Stimulated activated effector memory CD8-positive, alpha-beta T cell treated with anti-CD3 and anti-CD28 coated beads, Interleukin-12 subunit alpha, Interleukin-12 subunit beta, amount 100 ng/mL, for 72 hours (primary cell): ENCODE measurements at places on chromosomes 16 and 17.
A peak's percentile ranks its signal among the peaks of the same experiment; 100 is the strongest.

DNA sequence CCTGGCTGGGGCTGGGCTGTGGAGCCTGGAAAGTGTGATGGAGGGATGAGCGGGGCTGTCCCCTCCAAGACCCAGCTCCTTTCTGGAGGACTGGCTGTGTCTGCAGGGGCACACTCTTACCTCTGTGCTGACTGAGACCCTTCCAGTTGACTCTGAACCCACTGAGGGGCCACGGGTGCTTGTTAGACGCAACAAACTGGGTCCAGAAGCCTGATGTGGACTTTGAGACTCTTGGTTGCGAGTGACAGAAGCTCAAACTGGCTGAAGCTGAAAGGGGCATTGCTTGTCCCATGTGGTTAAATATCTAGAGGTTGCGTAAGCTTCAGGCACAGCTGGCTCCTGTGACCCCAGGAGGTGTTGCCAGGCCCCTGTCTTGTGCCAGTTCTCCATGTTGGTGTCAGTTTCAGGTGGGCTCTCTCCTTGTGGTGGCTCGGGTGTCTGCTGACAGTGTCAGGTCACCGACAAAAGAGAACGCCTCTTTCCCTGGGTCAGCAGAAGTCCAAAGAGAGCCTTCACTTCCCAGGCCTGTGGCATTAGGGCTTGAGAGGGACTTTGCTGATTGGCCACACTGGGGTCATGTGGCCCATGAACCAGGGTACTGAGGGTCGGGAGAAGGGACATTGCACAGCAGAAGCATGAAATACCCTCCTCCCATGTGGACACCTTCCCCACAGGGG lies 16.7 kb downstream of the ADCY7 start:
- no peak for DNase-seq

DNA sequence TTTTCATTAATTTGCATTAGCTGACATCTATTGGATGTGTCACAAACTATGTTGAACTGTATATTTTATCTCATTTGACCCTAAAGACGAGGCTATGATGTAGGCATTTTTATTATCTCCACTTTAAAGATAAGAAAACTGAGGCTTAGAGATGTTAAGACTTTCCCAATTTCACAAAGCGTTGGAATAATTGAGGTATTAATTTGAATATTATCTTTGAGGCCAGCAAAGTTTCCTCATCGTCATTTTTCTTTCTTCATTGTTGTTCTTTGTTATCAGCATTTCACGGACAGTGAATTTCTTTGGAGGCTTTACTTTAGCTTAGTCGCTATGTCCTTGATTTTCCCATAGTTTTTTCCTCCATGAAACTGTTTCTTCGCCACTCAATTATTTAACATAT lies 227.5 kb upstream of the MYOCD start:
- DNase-seq, result no peak

DNA sequence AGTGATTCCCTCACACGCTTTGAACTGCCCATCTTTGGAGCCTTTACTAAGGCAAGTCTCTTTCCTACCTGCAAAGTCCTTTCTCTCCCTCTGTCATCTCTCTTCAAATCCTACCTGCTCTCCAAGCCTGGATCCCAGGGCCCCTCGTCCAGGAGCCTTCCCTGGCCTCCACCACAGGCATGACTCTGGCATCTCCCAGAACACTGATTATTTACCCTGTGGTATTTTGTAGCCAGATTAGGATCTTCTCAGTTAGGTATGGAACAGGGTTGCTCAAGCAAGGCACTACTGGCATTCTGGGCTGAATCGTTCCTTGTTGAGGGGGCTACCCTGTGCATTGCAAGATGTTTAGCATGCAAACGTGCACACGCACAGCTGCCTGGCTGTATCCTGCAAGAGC lies 31.9 kb upstream of the POLR3E start:
- no peak for DNase-seq

DNA sequence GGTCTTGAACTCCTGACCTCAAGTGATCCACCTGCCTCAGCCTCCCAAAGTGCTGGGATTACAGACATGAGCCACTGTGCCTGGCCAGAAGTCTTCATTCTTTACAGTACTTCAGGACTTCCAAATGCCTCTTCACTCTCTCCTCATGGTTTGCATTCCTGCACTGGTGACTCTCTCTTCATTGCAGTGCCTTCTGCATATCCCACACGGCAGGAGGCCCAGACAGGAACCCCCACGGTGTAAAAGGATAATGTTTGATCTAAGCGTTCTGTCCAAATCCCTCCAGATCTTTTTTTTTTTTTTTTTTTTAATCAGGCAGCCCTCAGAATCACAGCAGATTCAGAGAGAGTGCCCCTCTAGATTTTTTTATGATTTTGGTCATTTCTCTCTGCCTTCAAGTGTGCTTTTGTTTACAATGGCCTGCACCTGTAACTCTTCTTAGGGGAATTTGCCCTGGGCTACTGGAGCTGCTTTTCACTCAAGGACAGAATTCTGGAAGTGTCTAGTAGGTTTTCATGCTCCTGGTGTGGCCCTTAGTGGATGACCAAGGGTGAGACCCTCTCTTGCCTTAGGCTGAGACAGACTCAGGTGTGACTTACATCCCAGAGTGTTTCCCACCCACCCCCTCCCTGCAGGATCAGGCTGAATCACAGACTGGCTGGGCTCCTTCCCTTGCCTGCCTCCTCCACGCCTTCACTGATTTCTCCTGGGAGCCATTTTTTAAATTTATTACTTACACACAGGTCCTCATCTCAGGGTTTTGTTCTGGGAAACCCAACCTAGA lies 19.8 kb upstream of the NF1 start:
- no peak for DNase-seq

DNA sequence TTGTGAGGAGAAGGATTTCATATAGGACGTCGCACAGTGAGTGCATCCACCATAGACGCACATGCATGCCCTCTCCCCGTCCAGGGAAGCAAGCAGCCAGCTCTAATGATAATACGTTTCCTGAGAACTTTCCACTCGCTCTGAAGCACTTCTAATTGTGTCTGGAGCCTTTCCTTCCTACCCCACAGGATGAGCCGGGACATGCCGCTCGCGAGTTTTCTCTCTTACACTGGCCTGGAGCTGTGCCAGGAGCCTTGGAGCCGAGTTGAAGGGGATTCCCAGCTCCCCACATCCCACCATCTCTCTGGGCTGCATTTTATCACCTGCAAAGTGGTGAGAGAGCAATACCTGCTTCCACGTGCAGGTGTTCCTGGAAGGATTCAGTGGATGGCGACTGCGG lies 368.1 kb downstream of the C16orf95 start:
- no peak for DNase-seq

DNA sequence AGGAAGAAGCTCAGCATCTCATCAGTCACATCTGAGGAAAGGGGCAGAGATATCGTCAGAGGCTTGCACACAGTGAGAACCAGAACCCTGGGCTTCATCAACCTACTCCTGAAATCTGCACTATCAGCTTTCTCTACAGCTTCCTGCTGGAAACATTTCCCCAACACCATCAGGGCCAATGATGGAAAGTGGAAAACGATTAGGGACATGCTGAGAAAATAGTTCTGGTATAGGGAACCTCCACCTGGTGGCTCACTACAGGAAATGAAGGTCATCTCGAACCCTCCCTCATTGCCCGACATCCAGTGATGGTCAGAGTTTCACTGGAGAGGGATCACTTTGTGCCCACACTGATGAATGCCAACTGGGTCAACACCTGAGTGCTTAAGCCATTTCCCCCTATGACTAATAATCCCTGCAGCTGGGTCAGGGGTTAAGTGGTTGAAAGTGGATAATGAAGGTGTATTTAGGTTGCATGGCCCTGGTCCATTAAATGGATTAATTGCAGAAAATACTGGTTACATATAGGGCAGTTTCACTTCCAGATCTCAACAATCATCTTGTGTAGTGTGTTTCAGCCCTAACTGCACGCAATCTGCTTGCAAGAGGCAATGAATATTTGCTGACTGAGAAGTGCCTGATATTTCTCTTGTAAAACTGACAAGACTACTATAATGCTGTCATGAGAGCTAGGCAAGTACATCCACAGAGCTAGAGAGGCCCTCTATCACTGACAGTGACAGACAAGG lies 43.1 kb upstream of the GSG1L start:
- DNase-seq, result no peak

- no peak for DNase-seq
Measured at GRCh38 chr16:20904507-20905081, 4.0 kb downstream of the LYRM1 start.

- no peak for DNase-seq
Measured at GRCh38 chr17:80778716-80779115, 212.9 kb upstream of the CHMP6 start.

GRCh38 chr17:35607239-35607847 lies 20.2 kb downstream of the AP2B1 start:
- no peak for DNase-seq

GRCh38 chr16:85898521-85899442 lies at the start of gene IRF8:
Gene IRF8, plus strand, starts transcription at chr16:85899162. Its CDS starts 3,854 bp downstream, at chr16:85903016.
- DNase-seq, result peak; percentile 82

DNA sequence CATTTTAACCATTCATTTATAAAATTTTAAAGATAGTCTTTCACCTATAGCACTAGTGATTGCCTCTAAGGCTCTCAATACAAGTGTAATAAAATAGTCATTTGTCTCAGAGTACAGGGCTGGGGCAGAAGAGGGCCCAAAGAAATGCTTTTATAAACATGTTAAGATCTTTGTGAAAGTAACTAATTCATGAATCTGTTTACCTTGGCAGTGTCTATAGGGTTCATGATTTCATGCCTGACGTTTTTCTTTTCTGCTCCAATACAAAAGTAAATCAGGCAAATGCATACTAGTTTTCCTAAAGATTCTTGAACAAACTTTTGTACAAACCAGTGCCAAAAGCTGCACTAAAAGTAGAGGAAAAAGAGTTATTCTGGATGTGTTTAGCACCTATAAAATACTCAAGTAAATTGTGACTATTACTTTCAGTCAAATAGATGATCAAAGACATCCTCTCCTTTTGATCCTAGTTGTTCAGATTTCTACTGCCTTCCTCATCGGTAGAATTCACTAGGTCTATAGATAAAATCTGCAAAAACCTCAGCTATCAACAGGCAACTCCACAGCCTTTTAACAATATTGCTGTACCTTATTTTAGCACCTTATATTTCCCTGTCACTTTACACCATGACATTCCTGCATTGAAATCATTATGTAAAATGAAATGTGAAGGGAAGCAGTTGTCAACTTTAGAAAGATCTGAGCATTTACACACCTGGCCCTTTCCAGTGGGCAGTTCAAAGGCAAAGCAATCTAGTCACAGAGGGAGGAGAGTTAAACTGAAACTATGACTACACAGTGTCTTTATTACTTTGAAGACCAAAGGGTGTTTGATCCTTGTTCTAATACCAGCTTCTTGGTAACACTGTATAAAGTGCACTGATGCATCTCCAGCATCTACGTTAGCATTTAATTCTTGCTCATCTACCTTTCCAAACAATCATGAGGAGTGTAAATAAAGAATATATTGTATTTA lies 100.0 kb upstream of the MED13 start:
- no peak for DNase-seq

DNA sequence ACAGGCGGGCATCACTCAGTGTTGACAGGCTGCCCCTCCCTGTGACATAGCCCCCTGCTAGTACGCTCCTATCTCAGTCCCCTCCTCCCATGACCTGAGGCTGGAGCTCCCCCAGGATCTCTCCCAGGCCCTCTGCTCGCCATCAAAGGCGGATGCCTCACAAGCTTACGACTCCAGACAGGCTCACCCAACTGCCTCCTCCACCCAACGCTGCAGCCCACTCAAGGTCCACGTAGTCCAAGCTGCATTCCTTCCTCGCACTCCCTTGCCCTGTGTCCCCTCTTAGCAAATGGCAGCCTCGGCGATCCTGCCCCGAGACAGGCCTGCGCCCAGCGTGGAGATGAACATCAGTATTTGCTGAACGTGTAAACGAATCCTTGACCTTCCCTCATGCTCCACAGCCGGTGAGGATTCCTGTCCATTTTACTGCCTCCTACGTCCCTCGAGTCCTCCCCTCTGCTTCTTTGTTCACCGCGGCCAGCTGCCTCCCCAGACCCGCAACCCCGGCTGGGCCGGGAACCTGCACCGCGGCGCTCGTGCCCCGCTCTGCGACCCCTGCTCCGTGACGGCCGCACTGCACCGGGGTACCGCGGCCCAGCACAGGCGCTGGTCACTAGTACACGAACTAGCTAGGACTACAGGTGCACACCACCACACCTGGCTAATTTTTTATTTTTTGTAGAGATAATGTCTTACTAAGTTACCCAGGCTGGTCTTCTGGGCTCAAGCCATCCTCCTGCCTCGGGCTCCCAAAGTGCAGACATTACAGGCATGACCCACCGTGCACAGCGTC lies 838 bp upstream of the TMEM97 start:
- no peak for DNase-seq

DNA sequence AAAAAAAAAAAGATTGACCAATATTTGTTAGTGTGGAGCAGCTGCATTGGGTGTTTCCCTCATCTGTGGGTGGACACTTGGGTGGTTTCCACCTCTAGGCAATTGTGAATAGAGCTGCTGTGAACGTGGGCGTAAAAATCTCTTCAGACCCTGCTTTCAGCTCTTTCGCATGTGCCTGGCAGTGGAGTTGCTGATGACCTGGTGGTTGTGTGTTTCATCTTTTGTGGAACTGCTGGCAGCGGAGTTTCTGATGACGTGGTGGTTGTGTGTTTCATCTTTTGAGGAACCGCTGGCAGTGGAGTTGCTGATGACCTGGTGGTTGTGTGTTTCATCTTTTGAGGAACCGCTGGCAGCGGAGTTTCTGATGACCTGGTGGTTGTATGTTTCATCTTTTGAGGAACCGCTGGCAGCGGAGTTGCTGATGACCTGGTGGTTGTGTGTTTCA lies 21.4 kb downstream of the ZC3H18 start:
- peak; percentile 65 for DNase-seq

- DNase-seq, result no peak
Measured at GRCh38 chr17:30239089-30239462, 3.6 kb upstream of the SLC6A4 start.

DNA sequence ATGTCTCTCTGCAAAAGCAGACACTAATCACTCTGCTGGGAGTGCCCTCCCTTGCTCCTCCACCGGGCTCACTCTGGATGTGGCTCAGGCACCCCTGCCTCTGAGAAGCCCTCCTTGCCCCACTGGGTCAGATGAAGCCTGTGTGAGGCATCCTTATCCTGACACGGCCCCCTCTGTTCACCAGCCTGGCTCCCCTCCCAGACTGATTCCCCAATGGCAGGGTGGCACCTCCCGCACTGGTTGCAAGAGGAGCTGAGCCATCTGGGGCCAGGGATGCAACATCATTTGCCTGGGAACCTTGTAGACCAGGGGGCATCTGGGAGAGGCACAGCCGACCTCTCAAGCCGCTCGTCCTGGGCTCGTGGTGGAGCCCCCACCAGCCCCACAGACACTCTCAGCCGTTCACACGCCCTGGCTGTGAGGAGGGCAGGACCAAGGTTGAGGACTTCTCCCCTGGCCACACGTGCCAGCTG lies 6.7 kb downstream of the SMTNL2 start:
- DNase-seq, result no peak
